Activated T-cell treated with anti-CD3 and anti-CD28 coated beads, Interleukin-2, amount 50 U/mL, for 4 hours (primary cell): ENCODE measurements at places on chromosomes 13 and 19.

- DNase-seq, result no peak
Measured at GRCh38 chr13:46288570-46289259, 77.0 kb downstream of the LRRC63 start.

DNA sequence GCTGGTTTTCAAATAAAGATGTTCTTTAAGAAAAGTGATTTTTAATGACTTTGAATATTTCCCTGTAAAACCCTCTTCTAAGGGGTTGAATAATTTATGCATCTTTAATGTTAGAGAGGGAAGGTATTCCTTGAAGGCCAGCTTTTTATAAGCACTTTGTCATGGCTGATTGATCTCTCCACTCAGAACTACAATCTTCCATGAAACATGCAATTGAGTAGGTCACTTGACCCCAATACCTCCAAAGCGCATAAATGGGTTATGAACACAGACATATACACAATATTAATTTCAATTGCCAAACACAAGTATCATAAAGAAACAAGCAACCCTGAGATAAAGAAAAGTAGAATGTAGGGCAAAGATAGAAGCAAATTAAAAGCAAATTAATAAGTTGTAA, 359.9 kb downstream of the MTUS2 start:
- DNase-seq, result no peak

- no peak for DNase-seq
Measured at GRCh38 chr19:33815380-33816340, 19.0 kb downstream of the KCTD15 start.

DNA sequence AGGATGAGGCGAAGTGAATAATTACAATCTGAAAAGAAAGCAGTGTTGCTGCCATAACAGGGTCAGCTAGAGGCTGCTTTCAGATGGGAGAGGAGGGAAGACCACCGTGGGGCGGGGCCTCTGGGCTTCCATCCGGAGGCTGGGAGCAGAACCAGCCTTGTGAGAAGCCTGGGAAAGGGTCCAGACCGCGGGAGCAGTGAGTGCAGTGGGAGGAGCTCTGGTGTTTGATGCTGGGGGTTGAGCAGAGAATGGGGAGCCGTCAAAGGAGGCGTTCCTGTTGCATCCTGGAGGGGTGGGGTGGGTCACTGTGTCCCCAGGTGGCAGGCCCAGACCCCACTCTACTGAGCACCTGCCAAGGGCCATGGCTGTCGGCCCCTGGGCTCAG, 18.1 kb downstream of the NKPD1 start:
- no peak for DNase-seq
